ENCODE measurements at places on chromosomes 4 and X. TPM values are rescaled to one million over a fixed set of nuclear protein-coding genes. Genes with fewer than 3 reads are reported as not detected.

DNA sequence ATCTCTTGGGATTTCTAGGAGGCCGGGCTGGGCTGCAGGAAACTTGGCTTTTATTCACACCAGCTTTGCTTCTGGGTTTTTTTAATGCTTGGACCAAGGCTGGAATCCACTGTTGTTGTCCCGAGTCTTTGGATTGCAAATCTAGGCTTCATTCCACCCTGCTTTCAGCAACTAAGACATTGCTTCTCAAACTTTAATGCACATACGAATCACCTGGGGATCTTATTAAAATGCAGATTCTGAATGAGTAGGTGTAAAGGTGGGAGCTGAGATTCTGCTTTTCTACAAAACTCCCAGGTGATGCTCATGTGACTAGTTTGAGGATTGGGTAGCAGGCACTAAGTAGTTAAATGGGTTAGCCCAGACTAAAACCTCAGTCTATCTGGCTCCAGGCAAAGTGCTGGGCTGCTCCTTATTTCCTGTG, 39.2 kb upstream of the GPC4 start:
- no peak overlapping the region for H3K4me3 ChIP-seq
- H3K27ac ChIP-seq: no peak overlapping the region
- H3K4me1 ChIP-seq: no peaks in the 10 kb centered on the region
- DNase-seq: no peak

The MPC1L gene
- not detected for polyA plus RNA-seq

DNA sequence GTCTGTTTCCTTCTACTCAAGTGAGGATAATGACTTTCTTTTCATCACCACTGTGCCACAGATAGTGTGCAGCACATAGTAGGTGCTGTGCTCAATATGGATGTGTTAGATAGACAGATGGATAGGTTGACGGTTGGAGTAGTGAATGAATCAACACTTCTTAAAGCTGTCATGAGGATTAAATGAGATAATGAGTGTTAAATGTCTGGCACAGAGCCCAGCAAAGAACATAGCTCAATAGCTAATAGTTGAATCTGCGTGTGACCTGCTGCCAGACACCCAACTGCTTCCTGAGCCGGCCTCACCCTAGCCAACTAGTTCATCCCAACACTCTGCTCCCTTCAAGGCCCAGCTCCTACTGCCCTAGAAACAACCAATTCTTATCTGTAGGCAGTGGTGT, 67.7 kb upstream of the PJA1 start:
- H3K27ac ChIP-seq: no peak overlapping the region
- no peaks in the 10 kb centered on the region for H3K36me3 ChIP-seq
- no peak for DNase-seq
- no peaks in the 10 kb centered on the region for H3K4me1 ChIP-seq
- H3K27me3 ChIP-seq: no peaks in the 10 kb centered on the region

DNA sequence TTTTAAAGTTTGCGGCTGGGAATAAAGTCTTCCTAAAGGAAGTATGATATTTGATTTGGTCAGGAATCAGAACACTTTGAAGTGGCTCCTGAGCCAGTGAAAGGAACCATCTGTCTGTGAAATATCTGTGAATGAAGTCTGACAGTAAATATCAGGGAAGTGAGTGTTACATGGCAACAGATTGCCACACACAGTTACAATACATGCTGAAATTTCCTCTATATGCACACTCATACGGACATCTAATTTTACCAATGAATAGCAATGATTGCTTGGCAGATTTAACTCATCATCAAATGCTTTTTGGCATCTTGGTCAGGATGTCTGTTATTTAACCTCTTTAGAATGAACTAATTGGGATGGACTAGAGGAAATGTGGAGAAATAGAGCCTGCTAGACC, 1023.8 kb downstream of the FAT4 start:
- H3K27me3 ChIP-seq: no peaks in the 10 kb centered on the region
- H3K27ac ChIP-seq: no peak overlapping the region
- H3K4me3 ChIP-seq: no peak overlapping the region
- no peaks in the 10 kb centered on the region for H3K36me3 ChIP-seq
- H3K4me1 ChIP-seq: no peaks in the 10 kb centered on the region
- DNase-seq: no peak

DNA sequence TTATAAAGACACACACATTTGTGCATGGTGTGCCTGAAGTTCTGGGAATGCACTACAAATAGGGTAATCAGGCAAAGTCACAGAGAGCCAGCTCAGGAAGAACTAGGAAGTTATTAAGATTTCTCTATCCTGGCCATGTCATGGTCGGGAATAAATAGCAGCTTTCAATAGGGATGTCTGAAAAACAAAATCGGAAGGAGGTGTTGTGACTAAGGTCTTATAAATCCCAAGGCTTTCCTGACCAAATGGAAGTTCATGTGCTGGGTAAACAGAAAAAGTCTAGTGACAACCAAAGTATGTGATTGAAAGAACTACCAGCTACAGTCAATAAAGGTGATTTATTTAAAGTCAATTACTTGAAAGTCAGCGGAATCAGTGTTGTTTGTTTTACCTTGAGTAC, 262.5 kb upstream of the HS3ST1 start:
- no peaks in the 10 kb centered on the region for H3K27me3 ChIP-seq
- peaks cover 18% of the 10 kb centered on the region for H3K4me1 ChIP-seq
- no peak overlapping the region for H3K27ac ChIP-seq
- no peaks in the 10 kb centered on the region for H3K36me3 ChIP-seq

The ENPEP gene
- 5.8 TPM for polyA plus RNA-seq

- no peaks in the 10 kb centered on the region for H3K36me3 ChIP-seq
- H3K4me1 ChIP-seq: no peaks in the 10 kb centered on the region
- H3K27ac ChIP-seq: no peak overlapping the region
- no peak overlapping the region for H3K4me3 ChIP-seq
- no peak for DNase-seq
- peaks cover 20% of the 10 kb centered on the region for H3K27me3 ChIP-seq
Measured at GRCh38 chr4:181987392-181987791, 255.8 kb upstream of the TENM3 start.

GRCh38 chrX:38954520-38954919, 153.3 kb downstream of the MID1IP1 start:
- H3K4me1 ChIP-seq: peaks cover 4% of the 10 kb centered on the region
- H3K36me3 ChIP-seq: no peaks in the 10 kb centered on the region
- no peak overlapping the region for H3K27ac ChIP-seq
- H3K27me3 ChIP-seq: no peaks in the 10 kb centered on the region

- peak; percentile 37 for DNase-seq
- peak overlapping the region; percentile 84 for H3K4me3 ChIP-seq
- H3K36me3 ChIP-seq: no peaks in the 10 kb centered on the region
Measured at GRCh38 chr4:184825141-184825895, 450 bp downstream of the ACSL1 start.

DNA sequence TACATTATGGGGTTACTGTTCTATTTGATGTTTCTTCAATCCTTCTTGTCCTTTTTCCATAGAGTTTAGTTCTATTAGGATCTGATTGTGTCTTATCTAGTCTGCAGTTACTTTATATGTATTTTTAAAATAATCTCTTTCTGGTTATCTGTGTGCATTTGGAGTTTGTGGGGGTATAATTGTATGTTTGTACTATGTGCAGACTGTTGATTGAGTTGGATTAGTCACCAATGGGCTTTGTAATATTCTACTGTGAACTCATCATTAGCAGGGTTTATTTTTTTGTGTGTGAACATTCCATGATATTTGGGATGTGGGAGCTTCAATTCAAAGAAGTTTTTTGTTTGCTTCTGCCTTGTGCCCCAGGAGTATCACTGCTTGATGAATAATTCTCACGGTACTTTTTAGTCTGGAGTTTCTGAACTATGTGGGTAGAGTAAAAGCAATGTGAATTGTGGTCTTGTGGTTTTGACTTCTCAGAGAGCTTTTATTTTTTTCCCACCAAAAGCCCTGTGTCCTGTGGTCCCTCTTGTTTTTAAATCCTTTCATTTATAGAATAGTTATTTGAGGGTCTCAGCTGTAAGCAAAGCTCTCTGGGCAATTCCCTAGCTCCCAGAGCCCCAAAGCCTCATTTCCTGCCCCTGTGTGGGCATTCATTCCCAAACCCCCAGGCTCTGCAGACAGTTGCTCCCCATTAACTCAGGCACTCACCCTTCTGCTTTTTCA, 127.8 kb downstream of the PHKA2 start:
- no peak overlapping the region for H3K4me3 ChIP-seq
- H3K36me3 ChIP-seq: no peaks in the 10 kb centered on the region
- no peak for DNase-seq
- H3K4me1 ChIP-seq: no peaks in the 10 kb centered on the region

DNA sequence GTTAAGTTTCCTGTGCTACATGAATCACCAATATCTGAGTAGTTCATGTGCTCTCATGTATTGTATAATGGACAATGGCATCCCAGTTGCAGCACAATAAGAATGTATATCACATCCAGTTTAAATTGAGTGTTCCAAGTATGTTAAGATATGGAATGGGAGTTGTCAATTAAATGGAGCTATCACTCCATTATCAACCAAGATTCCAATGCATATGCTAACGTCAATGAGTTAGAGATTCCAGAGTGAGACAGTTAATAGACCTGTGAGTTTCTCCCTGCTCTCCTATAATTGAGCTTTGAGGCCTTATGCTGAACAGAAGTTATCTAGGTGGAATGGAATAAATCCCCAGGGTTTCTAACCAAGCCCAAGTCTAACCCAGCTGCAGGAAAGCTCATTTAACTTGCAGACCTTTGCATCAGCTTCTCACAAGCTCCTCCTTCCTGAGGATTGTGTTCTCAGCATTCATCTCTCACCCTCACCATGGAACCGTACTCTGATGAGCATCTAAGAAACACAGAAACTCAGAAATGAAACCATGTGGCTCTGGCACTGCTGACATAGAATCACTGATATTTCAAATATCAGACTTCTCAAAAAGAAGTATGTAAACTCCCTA, 84.8 kb downstream of the TIGD2 start:
- H3K36me3 ChIP-seq: no peaks in the 10 kb centered on the region
- H3K4me1 ChIP-seq: no peaks in the 10 kb centered on the region
- H3K4me3 ChIP-seq: no peak overlapping the region
- no peak overlapping the region for H3K27ac ChIP-seq

The SAGE1 gene
- polyA plus RNA-seq: not detected

The ADGRA3 gene
- 29.3 TPM for polyA plus RNA-seq

The FANCB gene
- polyA plus RNA-seq: not detected

GRCh38 chr4:136812100-136812880, 720.0 kb downstream of the PCDH18 start:
- no peaks in the 10 kb centered on the region for H3K4me1 ChIP-seq
- DNase-seq: no peak

DNA sequence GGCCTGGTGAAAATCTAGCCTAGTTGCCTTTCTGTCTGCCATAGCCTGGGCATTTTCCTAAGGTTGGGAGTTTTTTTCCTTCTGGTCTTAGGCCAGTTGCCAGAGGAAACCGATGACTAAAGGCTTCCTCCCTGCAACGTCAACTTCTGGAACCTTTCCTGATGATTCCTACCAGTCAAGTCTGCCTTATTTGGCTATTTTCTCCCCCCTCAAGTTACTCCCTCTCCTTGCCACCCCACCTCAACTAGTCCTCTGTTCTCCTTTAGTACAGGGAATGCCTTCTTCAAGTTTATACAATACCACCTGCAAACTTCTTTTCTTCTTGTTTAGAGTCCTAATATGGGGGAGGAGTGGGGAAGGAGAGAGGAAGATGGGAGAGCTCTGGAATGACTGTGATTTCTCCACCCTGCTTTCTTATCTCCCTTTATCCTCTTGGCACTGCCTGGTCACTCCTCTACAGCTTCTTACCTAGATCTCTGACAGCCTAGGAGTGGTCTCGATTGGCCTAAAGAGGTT, 10.6 kb downstream of the MSN start:
- H3K27ac ChIP-seq: no peak overlapping the region
- DNase-seq: no peak
- peaks cover 13% of the 10 kb centered on the region for H3K4me1 ChIP-seq
- H3K4me3 ChIP-seq: no peak overlapping the region
- H3K36me3 ChIP-seq: no peaks in the 10 kb centered on the region

DNA sequence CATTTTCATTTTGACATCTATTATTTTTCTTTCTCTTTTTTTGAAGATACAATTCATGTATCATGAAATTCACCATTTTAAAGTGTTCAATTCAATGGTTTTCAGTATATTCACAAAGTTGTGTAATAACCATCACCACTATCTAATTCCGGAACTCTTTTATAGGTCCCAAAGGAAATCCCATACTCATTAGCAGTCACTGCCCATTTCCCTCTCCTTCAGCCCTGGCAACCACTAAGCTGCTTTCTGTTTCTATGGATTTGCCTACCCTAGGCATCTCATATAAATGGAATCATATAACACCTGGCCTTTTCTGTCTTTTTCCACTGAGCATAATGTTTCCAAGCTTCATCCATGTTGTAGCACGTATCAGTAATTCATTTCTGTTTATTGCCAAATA, 3.2 kb upstream of the FGF2 start:
- no peaks in the 10 kb centered on the region for H3K36me3 ChIP-seq
- no peaks in the 10 kb centered on the region for H3K4me1 ChIP-seq
- no peak for DNase-seq

The NDP gene
- not detected for polyA plus RNA-seq

GRCh38 chr4:159111416-159111815, 8.5 kb downstream of the RAPGEF2 start:
- H3K27me3 ChIP-seq: no peaks in the 10 kb centered on the region
- no peak for DNase-seq
- H3K4me1 ChIP-seq: peaks cover 16% of the 10 kb centered on the region
- no peak overlapping the region for H3K27ac ChIP-seq
- no peak overlapping the region for H3K4me3 ChIP-seq
- H3K36me3 ChIP-seq: no peaks in the 10 kb centered on the region

DNA sequence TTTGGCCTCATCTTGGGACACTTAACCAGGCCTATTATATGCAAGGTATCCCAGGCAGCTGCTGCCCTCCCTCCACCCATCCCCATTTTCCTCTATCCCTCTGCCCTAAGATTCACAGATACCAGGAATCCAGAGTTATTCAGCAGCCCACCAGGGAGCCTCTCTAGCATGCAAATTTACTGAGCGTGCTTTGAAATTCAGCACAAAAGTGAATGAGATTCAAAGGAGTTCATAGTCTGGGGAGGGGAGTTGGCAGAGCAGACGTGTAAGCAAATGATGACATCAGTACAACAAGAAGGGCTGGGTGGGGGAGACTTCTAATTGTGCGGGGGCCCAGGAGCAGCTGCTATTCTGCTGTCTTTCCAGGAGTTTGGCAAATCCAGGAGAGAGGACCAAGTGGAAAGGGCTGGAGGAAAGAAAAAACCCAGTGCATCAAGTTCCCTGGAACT, 1.7 kb upstream of the MTM1 start:
- H3K27ac ChIP-seq: no peak overlapping the region
- no peak overlapping the region for H3K4me3 ChIP-seq
- no peaks in the 10 kb centered on the region for H3K27me3 ChIP-seq
- H3K36me3 ChIP-seq: no peaks in the 10 kb centered on the region

GRCh38 chr4:186693894-186694293, 29.8 kb downstream of the FAT1 start:
- H3K4me3 ChIP-seq: no peak overlapping the region
- H3K27ac ChIP-seq: no peak overlapping the region
- DNase-seq: no peak
- H3K4me1 ChIP-seq: peaks cover 5% of the 10 kb centered on the region
- H3K36me3 ChIP-seq: no peaks in the 10 kb centered on the region
- no peaks in the 10 kb centered on the region for H3K27me3 ChIP-seq

The GABRG1 gene
- not detected for polyA plus RNA-seq

DNA sequence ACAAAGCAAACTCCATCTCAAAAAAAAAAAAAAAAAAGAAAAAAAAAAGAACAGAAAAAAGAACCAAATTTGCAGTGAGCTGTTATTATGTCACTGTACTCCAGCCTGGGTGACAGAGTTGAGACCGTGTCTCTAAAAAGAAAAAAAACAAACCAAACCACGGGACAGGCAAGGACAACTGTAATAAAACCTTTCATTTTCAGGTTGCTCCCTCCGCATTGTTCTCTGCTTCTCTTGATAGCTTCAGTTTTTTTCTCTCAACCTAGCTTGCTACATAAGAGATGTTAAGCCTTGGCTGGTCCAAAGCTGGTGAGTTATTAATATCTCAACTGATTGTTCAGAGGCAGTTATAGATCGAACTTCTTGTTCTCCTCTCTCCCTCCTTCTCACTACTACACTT, 23.1 kb upstream of the ELF2 start:
- no peak for DNase-seq
- no peaks in the 10 kb centered on the region for H3K27me3 ChIP-seq
- no peaks in the 10 kb centered on the region for H3K36me3 ChIP-seq

Data from cardiac muscle cell (in vitro differentiated cells and primary cell).